ENCODE measurements at places on chromosomes 5 and 9.

GRCh38 chr5:33118761-33119415 is 321.9 kb upstream of the TARS1 start:
- DNase-seq = no peak

- no peak for DNase-seq
Measured at GRCh38 chr9:18595597-18595996, 121.6 kb downstream of the ADAMTSL1 start.

GRCh38 chr9:125700791-125701190 is 6.2 kb downstream of the MAPKAP1 start:
- no peak for DNase-seq

DNA sequence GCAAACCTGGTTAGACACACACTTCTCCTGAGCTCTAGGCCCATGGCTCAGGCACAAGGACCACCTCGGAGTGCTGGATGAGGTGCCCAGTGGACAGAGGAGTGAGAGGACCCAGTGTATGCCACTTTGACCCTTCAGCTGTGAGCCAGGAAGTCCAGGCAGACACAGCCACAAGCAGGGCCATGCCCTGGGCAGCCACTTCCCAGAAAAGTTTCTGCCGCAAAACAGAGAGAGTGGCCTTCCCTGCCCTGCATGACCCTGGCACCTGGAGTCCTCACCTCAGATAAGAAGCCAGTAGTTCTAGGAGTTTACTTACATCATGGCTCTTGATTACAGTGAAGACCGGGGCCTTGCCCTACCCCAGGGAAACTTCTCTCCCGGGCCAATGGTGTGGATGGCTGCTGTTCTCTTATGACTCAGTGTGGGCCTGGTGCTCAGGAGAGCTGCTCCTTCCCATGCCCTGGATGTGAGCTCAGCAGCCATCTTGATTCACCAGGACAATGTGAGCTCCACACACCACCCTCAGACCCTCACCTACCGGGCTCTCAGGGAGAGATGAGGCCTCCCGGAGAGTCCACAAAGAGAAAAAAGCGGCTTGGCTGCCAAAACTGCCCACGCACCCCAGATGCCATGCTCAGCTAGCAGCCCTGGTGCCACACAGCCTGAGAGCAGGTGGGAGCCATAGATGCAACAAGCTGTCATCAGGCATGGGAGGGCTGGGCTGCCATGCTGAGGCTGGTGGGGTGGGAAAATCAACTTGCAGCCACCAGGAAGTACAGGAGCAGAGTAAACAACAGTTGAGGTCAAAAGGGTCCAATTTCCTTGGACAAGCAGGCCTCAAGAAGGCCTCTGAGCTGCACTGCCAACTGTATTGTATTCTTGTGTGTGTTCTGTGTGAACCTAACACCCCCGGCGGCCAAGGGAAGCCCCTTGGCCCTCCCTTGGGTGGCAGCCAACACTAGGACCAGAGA is 11.7 kb upstream of the IRF1 start:
- DNase-seq = no peak

DNA sequence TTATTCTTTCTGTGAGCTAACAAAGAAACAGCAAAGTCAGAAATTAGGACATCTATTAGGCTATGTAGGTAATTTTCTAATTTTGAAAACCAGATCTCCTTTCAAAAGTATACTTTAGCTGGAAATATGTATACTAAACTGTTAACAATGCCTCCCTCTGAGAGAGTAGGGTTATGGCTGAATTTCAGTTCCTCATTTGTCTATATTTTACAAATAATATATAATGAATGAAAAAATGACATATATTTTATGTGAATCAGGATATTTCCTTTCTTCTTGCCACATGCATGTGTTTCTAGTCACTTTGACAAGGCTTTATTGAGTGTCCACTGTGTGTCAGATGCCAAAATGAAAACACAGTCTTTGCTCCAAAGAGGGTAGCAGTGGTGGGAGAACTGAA is 15.4 kb downstream of the HACD4 start:
- DNase-seq = no peak

- DNase-seq = no peak
Measured at GRCh38 chr5:161311146-161311708, 235.3 kb downstream of the GABRB2 start.

GRCh38 chr5:78519198-78519941 is 129.2 kb downstream of the LHFPL2 start:
- DNase-seq = no peak

- DNase-seq = no peak
Measured at GRCh38 chr9:95124582-95125367, 192.7 kb downstream of the FANCC start.

- no peak for DNase-seq
Measured at GRCh38 chr9:32841314-32841713, 58.0 kb downstream of the TMEM215 start.

GRCh38 chr9:128703616-128704355 is 1.5 kb downstream of the PKN3 start:
- DNase-seq = no peak

GRCh38 chr9:86747711-86748110 is 199.6 kb downstream of the GAS1 start:
- DNase-seq = no peak

GRCh38 chr5:45281081-45281480 is 415.1 kb downstream of the HCN1 start:
- no peak for DNase-seq

DNA sequence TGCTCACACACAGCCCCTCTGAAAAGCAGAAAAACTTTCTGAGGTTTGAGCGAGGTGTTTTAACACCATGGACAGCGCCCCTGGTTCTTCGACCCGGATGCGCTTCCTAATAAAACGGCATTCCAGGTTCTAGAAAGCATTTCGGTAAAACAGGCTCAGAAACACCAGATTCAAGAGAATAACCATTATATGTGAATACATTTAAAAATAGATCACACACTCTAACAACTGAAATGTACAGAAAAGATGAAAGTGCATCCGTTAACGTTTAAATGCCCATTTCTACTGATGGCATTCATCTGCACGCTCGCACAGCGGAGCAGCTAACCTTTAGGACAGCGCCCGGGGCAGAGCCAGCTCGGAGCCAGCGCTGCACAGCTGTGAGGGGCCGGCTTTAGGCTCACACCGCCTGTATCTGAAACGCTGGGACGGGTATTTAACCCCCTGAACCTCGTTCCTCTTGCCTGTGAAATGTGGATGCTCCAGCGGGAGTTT is 26.3 kb upstream of the TENT4A start:
- no peak for DNase-seq

DNA sequence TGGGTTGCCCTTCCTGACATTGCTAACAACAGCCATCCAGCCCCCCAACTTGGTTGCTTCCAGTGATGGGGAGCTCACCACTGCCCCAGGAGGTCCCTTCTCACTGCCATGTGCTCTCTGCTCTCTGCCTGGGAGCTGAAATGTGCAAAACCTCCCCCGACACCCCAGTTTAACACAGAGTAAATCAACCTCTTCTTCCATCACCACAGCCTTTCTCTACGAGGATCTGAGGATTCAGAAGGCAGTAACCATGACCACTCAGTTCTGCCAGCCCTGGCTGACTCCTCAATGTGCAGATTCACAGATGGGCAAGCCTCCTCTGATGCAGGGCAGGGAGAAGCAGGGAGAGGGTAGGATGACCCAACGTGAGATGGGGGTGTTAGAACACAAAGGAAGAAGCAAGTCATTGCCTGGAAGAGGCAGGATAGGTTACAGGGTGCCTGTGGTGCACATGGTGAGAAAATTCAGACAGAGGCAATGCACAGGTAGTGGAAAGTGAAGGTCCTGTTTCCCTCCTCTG is 185.0 kb downstream of the DAB2IP start:
- no peak for DNase-seq

- DNase-seq = peak; percentile 44
Measured at GRCh38 chr9:91424403-91425176, 958 bp upstream of the NFIL3 start.

- no peak for DNase-seq
Measured at GRCh38 chr9:5841771-5842573, 9.1 kb upstream of the ERMP1 start.

- no peak for DNase-seq
Measured at GRCh38 chr5:148683651-148684050, 29.3 kb upstream of the HTR4 start.

- no peak for DNase-seq
Measured at GRCh38 chr9:86605303-86605702, 251.1 kb upstream of the TUT7 start.

DNA sequence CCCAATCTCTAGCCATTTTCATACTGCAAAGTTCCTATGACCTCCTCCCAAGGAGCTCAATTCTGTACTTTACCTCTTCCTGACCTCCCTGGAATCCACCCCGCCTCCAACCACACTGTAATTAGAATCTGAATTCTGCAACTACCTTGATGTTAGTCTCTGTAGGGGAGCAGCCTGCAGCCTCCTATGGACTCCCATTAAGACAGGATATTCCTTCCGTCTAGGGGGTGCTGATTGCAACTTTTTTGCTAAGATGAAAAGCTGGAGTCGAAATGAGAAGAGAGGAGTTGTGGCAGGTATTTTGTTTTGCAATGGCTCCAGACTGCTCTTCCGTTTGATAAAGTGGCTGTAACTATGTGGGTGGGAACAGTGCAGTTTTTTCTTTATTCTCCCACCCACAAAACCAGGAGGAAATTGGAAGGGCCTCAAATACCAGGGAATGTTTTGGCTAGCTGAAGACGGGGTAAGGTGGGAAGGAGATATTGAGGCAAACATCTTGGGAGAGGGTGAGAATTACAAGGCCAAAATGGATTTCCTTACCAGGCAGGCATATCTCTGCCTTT is 23.8 kb downstream of the ANXA2R start:
- no peak for DNase-seq

DNA sequence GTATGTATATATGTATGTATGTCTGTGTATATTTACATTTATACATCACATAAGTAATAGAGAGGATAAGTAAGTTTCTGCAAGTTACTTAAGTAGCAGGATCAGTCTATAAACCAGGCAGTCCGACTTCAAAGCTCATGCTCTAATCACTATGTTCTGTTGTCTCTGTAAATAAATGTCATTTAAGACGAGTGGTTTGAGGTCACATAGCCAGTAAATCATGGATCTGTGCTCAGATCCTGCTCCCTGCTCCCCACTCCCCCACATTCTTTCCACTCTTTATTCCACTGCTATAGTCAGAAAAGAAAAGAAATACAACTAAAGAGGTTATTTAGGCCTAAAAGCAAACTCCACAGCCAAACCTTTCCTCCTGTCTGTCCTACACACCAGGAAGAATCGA is 90.4 kb downstream of the SERINC5 start:
- DNase-seq = no peak

- no peak for DNase-seq
Measured at GRCh38 chr5:150411245-150411979, 1.3 kb downstream of the CD74 start.

DNA sequence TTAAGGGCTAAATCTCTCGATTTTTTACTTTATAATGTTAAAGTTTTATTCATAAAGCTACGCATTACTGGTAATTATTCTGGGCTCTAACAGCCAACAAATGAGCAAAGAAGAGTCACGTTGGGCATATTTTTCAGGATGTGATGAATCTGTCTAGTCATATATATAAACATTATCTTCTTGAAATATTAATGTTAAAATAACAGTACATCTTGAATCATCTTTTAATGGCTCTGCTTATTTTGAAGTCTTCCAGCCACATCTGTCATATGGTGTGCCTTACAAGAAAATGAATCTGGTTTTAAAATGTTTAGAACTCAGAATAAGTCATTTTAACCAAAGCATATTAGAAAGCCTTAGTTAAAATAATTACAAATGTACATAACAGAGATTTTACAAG is 96.9 kb downstream of the CWC27 start:
- no peak for DNase-seq

DNA sequence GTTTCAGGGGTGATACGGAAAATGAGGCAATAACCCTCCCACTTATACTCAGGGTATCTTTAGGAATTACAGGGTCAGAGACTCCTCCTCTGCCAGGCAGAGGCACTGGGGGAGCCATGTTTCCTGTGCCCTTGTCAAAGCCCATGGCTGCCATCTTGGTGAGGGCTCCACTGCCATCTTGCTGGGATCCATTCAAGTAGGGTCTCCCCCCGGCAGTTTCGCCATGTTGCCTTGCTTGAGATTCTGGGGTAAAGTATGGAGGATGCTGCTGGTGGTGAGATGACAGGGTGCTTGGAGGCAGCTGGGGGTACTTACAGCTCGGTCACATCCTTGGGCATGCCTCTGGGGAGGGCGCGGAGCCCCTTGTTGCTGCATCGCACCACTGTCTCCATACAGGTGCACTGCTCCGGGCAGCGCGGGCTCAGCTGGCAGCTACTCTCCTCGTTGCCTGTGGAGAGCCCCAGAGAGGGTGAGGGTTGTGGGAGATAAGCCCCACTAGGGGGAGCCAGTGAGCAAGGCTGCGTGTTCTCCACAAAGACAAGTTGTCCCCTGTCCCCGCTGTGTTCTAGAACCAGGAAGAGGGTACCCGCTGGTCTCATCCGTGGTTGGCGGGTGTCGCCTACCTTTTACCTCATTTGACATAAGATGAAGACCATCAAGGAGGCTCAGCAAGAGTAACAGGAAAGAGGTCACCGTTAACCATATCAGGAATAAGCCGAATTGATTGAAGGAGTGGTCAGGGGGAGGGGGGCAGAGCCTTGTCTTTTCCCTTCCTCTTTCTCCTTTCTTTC is 169.0 kb upstream of the PANK3 start:
- DNase-seq = no peak

GRCh38 chr9:96139592-96140295 is 162.2 kb downstream of the HSD17B3 start:
- peak; percentile 3 for DNase-seq

- no peak for DNase-seq
Measured at GRCh38 chr5:92850886-92851285, 730.1 kb downstream of the NR2F1-AS1 start.

GRCh38 chr9:85741095-85741874 is 469 bp downstream of the AGTPBP1 start:
- no peak for DNase-seq

DNA sequence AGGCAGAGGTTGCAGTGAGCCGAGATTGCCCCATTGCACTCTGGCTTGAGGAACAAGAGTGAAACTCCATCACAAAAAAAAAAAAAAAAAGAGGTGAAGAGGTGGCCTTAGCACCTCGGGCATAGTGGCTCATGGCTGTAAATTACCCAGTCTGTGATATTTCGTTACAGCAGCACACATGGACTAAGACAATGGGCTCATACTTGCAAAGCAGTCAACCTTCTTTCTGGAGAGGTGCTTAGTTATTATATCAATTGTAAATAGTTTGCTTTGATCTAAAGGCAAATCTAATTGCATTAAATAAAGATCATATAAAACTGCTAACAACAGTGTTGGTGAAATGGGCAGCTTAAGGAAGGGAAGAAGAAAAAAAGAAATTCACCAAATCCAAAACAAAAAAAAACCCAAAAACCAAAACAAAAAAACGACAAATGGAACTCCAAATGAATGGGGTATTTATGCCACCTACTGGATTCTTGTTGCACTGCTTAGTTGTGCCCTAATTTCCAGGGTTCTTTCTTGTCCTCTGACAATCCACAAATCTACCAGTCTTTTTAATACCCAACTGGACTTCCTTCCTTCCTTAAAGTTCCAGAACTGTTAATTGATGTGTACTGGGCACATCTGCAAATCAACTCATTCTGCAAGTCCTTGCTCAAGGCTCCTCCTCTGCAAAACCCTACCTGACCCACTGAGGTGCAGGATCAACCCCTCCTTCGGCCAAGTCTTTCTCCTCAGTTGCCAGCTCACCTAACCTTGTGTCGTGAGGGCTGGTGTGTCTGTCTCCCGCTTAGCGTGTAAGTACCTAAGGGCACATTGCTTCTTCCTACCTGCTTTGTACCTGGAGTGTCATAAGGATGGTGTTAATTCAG is 35.0 kb upstream of the DMRT1 start:
- no peak for DNase-seq
